Tibial nerve (tissue), 4 donors: ENCODE measurements at places on chromosomes 7 and 10.

DNA sequence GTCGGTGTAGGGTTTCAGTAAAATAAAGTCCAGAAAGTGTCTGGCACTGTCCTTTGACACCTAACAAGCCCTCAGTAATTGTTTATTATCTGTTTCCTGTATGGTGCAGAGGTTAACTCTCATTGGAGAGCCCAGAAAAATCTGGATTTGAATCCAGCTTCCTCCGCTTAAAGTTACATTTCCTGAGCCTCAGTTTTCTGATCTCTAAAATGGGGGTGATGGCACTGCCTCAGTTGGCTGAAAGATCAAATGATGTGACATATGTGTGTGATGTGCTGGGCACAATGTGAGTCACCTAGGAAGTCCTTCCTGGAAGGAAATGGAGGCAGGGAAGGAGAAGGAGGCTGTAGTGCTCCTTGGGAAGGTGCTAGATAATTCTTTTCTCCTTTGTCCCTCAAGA lies 14.7 kb upstream of the CDH23 start:
- no peak for DNase-seq

DNA sequence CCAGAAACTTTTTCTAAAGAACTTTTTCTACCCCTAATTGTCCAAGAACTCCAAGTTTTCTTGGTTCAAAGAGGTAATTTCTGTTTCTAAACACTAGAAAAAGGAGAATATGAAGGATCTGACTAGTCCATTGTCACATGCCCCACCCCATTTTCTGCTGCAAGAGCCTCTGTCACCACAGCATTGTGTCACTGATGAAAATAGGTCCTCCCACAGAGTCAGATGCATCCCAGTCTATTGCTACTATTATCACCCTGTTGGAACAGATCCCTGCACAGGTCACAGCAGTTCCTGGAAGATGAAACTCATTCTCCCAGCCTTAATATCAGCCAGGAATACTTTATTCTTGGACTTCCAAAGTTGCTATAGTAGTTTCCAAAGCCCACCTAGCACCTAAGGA lies 7.5 kb upstream of the CFTR start:
- no peak for DNase-seq

- no peak for DNase-seq
These were observed 356.4 kb downstream of the TNS3 start for GRCh38 chr7:47225387-47226131.

GRCh38 chr7:150388709-150389531 lies 9.8 kb downstream of the ZNF775 start:
- peak; percentile 23 for DNase-seq

DNA sequence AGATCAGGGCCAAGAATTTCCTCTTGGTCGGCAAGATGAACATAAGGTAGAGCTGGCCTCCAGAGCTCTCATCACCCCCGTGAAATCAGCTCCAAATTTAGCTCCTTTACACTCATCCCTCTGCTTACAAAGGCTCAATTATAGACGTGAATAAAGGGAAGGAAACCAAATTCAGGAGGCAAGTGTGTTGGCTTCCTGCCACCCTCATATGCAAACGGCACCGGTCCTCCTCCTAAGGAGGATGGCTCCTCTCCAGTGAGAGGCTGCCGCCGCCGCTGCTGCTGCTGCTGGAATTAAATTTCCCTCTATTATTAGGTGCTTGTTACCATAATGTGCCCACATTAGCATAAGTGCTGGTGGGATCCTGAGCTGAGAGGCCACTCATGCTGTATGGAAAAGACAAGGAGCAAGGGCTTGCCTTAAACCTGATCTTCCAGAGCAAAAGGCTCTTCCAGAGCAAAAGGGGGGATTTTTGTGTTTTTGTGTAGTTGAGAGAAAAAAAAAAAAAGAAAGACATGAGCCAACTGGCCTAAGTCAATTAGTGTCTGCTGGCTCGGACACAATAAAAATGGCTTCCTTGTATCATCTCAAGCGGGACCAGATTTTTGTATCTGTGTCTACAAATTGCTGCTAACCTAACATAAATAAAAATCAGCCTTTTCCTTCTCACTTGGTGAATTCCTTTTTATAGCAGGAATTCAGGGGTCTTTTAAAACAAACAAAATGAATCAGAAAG lies 68.4 kb downstream of the CDHR3 start:
- no peak for DNase-seq
